AG08396 (cell line): ENCODE measurements at places on chromosomes 5 and 9.

DNA sequence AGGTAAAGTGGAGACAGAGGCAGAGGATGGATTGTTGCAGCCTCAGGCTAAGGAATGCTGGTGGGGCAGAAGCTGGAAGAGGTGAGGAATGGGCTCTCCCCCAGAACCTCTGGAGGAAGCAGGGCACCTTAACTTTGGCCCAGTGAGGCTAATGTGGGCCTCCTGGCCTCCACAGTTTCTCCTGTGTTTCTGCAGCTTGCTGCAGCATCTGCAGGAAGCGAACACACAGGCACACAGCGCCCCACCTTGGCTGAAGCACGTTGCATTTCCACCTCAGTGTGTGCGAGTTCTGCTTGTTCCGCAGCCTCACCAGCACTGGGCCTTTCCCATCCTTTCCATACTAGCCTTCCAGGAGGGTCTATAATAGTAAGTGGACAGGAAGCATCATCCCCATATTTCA is 27.2 kb upstream of the ASS1 start:
- no peak for DNase-seq

DNA sequence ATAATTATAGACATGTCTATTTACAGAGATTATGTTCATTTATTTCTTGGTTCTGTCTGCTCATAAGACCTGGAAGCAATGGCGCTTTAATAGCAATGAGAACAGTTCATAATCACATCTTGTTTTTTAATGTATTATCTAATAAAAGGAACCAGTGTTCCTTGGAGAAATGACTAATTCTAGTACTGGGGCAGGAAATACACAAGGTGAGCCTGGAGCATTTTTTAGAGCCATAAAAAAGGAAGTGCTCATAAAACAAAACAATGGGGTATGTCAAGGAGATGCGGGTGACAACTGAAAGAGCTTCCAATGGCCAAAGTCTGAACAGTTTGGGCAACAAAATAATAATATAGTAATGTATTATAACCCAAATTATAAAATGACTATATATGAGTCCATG is 531.9 kb upstream of the CHD1 start:
- DNase-seq = no peak

DNA sequence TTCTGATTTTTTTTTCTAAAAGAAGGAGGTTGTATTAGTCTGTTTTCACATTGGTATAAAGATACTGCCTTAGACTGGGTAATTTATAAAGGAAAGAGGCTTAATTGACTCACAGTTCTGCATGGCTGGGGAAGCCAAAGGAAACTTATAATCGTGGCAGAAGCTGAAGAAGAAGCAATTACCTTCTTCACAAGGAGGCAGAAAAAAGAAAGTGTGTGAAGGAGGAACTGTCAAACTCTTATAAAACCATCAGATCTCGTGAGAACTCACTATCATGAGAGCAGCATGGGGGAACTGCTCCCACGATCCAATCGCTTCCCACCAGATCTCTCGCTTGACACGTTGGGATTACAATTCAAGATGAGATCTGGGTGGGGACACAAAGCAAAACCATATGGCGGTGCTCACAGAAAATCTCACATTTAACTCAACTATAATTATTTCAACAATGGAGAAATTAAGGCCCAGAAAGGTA is 27.1 kb downstream of the DPYSL3 start:
- no peak for DNase-seq

DNA sequence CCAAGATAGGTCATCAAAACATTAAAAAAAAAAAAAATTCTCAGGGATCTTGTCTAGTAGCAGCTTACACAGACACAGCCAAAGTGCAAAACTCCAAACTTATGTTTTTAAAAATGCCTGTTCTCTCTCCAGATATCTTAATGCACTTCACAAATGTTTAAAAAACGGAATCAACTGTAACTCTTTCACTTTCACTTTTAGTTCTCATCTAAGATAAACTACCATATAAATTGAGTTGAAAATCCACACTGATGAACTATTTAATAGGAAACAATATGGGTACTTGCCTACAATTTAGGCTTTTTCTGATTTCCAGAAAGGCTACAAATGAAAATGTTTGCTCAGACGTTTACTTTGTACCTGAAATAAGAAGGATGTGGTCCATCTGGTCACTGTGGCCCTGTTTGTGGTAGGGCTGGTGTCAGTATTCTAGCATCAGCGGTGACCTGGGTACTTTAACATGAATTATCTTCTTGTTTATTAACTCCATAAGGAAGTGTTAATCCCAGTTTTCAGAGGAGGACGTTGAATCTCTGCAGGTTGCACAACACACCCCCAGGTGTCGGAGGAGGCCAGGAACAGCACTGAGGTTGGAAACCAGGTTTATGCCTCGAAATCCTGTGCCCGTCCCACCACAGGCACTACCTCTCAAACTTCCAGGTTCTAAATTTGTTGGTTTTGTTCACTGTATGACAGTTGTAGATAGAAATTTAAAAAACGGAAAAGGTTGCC is 13.3 kb upstream of the LPCAT1 start:
- DNase-seq = no peak

DNA sequence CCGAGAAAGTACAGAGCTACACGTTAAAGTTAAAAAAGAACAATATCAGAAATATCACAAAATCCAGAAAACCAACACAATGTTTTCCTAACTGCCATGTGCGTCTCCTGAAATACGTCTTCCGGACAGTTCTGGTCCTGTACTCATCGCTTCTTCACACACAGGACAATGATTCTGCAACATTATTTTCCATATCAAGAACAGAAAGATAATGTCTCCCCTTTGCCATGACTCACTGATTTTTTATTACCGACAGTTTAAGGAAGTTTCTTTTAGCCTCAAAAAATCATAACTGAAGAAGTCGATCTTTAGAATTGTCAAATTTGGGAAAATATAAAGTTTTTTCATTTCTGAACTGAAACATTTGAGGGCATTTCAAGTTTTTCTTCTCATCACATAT is 2.5 kb downstream of the TBC1D9B start:
- DNase-seq = no peak

DNA sequence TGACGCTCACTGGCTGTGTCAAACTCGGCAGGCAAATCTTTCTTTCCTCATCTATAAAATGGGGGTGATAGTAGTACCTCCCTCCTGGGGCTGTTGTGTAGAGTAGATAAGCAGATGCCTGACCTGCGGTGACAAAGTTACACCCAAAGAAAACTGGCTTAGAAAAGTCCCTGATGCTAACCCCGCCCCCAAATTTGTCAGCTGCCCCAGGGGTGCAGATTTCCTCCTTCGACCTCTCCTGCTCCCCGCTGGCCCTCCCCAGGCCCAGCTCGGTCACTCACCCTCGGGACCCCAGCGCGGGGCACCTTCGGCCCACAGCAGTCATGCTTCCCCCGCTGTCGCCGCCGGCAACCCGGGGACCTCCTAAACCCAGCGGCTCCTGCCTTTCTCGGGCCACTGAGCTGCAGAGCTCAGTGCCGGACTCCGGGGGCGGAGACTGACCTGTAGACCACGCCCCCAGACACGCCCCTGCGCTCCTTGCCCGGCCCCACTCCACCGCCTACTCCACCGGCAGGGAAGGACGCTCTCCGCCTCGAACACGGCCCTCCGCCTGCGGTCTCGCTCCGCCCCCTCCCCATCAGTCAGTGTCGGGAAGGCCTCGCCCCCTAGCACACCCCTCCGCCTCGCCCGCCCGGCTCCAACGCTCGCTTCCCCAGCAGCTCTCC is 7.4 kb downstream of the SH2D3C start:
- peak; percentile 98 for DNase-seq

GRCh38 chr5:31375999-31376720 is 155.7 kb downstream of the DROSHA start:
- no peak for DNase-seq

DNA sequence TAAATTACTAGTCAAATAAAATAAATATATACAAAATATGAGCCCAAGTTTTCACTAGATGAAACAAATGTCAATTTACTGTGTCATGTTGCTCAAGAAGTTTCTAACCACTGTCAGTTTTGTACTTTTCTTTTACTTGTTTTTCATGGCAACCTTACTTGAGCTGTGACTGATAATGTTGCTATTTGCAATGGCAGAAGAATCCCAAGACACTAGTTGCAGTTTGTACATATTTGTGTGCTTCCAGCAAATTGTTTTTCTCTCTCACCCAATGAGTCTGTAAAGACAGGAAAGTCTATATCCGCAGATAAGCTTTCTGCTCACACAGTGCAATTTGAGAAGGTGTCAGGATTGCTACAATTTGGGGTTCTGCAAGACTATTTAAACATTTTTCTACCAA is 338.6 kb upstream of the PCSK5 start:
- peak; percentile 4 for DNase-seq

- DNase-seq = no peak
Observed at GRCh38 chr9:113368348-113368981, 8.3 kb downstream of the HDHD3 start.

DNA sequence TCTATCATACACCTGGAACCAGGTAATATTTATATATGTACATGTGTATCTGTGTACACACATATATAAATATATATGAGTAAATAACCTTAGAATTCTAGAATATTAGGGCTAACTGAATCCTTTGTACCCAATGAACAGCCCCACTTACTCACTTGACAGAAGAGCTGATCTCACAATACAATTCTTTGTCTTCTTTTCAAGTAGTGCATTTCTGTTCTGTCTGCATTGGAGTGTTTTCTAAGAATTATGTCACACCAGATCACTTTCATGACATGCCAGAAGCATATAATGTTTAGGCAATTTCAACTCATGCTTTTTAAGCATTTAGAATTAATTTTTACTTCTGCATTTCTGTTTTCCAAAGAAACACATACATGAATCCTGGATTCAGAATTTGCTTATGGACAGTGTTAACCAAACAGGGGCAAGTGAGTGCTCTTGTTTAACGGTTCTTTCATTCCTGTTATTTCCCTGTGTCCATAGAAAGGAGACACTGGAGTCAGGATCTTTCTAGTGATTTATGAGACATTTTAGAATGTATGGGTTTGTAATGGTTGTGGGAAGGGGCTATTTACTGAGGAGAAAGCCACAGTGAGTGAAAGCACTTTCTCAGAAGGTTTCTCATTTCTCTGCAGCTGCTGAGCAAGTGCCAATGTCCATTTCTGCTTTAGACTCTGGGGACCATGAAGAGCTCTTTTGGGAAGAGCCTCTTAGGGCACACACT is 123.2 kb downstream of the RMI1 start:
- DNase-seq = no peak

GRCh38 chr5:36570301-36571095 is 35.9 kb upstream of the SLC1A3 start:
- no peak for DNase-seq

GRCh38 chr9:113131689-113132151 is 19.1 kb upstream of the SLC31A2 start:
- DNase-seq = peak; percentile 27

DNA sequence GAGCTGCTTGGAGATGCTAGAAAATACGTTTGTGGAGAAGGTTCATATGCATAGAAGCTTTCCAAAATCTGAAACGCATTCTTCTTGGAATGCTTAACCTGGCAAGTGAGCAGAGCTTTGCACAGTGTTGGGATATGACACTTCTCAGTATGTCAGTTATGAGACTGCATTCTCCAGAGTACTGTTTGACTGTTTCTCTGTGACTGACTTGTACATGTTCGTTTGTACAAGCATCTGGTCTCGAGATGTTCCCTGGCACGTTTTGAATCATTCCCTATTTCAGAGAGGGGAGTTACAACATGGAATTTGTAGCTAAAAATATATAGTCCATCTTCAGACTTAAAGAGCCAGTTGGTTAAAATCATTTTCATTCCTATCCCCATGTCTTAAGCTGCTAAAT is 272.4 kb downstream of the ARRDC3 start:
- peak; percentile 21 for DNase-seq

DNA sequence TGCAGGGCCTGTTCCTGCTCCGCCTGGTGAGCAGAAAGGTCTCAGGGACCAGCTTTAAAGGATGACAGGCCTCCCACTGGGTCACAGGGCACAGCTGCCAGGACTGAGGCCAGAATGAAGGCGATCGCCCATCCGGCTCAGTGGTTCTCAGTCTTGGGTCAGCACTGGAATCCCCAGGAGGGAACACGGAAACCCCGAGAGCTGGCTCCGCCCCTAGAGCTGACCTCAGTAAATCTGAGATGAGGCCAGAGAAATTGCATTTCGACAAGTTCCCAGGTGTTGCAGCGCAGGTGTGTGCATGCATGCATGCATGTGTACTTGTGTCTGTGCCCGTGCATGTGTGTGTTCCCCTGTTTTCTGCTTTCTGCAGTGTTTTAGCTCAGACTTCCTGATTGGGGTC is 47.2 kb upstream of the KCNMB1 start:
- no peak for DNase-seq

GRCh38 chr5:62342476-62342837 is 36.5 kb downstream of the KIF2A start:
- no peak for DNase-seq

DNA sequence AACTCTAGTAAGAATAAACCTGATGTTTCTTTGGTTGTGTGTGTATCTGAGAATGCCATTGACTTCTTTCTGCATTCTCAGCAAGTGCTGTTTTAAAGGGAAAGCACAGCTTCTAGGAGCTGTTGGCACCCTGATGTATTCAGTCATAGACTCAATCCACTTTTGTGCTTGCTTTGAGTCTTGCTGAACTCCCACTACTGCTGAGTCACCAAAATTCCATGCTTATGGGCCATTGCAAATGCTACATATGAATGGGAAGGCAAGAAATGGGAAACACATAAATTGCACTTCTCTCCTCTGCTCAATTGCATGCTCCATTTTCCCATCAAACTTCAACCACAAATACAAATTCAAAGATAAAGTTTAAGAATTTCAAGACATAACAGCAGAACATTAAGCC is 9.8 kb upstream of the FTMT start:
- DNase-seq = no peak

- DNase-seq = no peak
Observed at GRCh38 chr5:67770431-67771025, 445.0 kb upstream of the PIK3R1 start.

GRCh38 chr5:165906871-165907270 is 2384.6 kb upstream of the WWC1 start:
- DNase-seq = no peak

- DNase-seq = no peak
Observed at GRCh38 chr9:122179690-122180074, 20.0 kb downstream of the MORN5 start.

- no peak for DNase-seq
Observed at GRCh38 chr5:109155625-109156024, 254.1 kb downstream of the PJA2 start.

DNA sequence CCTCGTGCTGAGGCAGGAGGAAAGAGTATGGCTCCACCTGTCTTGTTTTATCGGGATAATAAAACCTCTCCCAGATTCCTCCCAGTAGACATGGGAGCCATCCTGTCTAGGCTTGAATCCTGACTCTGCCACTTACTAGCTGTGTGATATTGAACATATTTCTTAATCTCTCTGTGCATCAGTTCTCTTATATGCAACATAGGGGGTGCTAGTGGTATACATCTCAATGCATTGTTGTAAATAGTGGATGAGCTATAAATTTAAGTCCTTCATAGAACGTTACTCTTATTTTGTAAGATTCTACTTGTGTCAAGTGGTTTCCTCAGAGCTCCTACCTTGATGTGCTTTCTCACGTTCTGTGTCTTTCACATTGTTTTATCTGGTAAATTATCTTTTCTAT is 417.7 kb upstream of the POU5F2 start:
- DNase-seq = no peak
